ENCODE measurements at places on chromosomes 16 and 17. TPM values are rescaled to one million over a fixed set of nuclear protein-coding genes. Genes with fewer than 3 reads are reported as not detected.

Gene FSCN2
- polyA plus RNA-seq, result 2.4 TPM

Gene CEP295NL
- polyA plus RNA-seq, result 1.1 TPM

Gene KRTAP3-1
- polyA plus RNA-seq, result not detected

Gene GPR142
- polyA plus RNA-seq, result 0.40 TPM

Gene SPNS2
- 58.2 TPM for polyA plus RNA-seq

Gene NOTUM
- 2.1 TPM for polyA plus RNA-seq

Gene PLCG2
- polyA plus RNA-seq, result 49.7 TPM
